GOT3 (cell line): ENCODE measurements at places on chromosomes 2 and 18.
A peak's percentile ranks its signal among the peaks of the same experiment; 100 is the strongest.

- DNase-seq = no peak
These were observed 9.3 kb upstream of the CD226 start for GRCh38 chr18:69956665-69957620.

- DNase-seq = no peak
These were observed 22.1 kb downstream of the USP37 start for GRCh38 chr2:218546012-218546411.

- no peak for DNase-seq
These were observed 136.7 kb downstream of the SH3BP4 start for GRCh38 chr2:235088496-235088921.

DNA sequence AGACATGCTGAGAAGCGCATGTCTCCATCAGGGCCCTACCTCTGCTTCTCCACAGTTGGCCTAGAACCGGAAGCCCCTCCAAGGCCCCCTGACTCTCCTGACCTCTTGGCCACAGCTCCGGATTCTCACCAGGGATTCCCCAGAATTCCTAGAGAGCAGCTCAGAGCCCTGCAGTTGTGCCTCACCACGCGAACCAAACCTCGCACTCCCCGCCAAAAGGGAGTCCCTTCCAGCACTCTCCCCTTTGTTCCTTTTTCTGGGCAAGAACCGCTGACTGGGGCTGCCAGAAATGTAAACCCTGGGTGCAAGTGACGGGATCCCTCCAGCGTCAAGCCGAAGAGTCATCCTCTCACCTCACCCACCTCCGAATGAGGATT is 36.7 kb downstream of the AFF3 start:
- DNase-seq = no peak

DNA sequence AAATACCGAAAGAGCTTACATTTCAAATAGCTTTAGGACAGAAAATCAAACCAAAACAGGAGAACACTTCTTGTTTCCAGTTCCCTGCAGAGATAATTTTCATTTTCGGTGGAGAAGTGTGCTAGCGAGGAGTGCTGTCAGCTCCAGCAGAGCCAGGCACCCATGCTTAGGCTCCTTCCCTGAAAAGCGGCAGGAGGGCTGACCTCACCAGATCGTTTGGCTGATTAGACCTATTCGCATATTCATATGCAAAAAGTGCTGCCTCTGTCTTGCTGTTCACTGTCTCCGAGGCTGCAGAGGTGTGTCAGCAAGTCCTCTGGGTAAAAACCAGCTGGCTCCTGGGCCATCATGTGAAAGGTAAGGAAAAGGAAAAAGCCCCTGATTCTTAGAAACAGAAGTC is 225.8 kb upstream of the COPS8 start:
- DNase-seq = no peak

GRCh38 chr2:239138610-239139009 is 262.2 kb downstream of the HDAC4 start:
- no peak for DNase-seq

DNA sequence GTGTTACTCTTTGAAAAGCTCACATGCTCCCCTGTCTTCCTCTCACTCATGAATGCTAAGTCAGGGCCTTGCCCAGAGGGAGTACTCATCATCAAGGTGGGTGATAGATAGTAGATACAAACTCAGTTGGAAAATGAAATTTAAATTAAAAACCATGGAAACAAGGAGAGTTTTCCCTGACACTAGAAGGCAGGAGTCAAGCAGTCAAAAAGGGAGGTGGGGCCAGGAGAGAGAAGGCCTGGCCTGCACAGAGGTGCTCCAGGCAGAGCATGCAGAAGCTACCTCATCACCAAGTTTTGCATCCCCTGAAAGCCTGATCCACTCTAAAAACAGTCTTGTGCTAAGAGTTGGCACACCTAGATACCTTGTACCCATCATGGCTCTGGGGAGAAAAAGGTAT is 143.7 kb downstream of the MYO5B start:
- DNase-seq = no peak

GRCh38 chr2:162473986-162474385 is 130.1 kb downstream of the GCA start:
- no peak for DNase-seq

DNA sequence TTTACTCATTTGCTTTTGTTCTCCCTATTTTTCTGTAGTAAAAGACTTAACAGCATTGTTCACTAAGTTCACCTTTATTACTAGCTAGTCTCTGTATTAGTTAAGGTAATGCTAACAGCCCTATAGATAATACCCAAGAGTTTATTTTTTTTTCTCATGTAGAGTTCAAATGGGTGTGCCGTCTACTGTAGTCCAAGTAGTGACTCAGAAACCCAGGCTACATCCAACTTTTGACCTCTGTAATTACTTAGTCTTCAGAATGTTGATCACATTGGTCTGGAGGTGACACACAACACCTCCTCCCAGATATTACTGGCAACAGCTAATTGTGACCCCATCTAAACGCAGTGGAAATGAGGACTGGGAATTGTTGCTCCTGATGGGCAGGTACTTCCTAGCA is 7.7 kb downstream of the COQ10B start:
- no peak for DNase-seq

- no peak for DNase-seq
These were observed 410.8 kb upstream of the POU3F3 start for GRCh38 chr2:104443145-104443544.

- peak; percentile 33 for DNase-seq
These were observed 5.0 kb downstream of the SFTPB start for GRCh38 chr2:85662899-85663593.

DNA sequence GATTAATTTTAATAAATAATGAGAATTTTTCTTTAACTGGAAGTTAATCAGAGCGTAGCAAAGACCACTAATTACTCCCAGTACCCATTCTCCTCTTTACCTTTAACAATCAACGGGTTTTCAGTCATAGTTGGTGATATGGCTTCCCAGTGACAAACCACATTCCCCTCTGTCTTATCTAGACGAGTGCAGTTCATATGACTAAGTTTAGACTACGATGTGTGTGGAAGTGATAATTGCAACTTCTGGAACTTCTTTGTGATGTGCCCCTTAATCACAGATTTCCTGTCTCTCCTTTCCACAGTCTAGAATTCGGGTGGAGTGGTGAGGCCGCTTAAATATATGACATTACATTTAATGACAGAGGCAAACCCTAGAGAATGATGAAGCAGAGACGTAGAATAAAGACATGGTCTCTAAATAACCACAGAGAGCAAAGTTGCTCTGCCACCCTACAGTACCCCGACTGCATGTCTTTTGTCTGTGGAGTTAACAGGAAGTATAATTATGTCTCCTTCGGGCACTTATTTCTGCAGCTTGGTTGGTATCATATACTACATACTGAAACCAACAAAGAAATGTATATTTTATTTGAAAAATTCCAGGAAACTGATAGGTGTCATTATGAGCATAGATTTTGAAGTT is 693.3 kb upstream of the CDH7 start:
- DNase-seq = no peak

DNA sequence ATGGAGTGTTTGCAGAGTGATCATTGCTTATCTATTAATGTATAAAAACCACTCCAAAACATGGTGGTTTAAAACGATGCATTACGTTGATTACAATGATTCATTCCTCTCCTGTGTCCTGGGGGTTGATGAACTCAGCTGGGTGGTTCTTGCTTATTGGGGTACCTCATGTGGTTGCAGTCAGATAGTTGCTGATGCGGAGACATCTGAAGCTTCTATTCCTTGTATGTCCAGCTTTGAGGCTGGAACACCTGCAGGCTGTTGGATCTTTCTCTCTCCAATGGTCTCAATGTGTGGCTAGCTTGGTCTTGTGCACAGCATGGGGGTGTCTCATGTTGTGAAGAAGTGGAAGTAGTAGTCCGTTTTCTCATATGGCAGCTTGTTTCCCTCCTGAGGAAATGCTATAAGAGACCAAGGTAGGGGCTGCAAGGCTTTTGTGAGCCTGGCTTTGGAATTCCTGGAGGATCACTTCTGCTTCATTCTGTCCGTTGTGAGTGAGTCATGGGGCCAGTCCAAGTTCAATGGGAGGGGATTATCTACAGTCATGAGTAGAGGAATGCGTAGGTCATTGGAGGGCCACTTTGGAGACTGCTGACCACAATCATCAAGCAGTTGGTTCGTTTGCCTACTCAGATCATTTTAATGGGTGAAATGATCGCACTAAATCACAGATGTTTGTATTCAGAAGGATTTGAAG is 601.0 kb downstream of the SLC4A3 start:
- DNase-seq = peak; percentile 10

DNA sequence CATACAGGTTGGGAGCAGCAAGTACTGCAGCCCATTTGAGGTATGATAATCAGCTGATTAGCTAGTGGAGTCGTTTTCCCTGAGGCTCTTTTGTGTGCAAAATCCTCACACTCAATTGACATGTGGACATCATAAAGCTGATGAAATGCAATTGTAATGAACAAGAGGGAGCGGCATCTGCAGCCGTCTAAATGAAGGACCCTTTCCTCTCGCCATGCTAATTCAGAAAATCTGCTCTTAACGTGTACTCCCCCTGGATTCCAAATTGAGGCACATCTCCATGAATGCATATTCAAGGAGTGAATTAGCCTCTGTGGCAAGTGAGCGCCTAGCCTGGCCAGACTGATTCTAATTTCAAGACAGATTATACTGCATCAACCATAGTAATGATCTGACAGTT is 260.9 kb upstream of the ATP5MC3 start:
- no peak for DNase-seq

DNA sequence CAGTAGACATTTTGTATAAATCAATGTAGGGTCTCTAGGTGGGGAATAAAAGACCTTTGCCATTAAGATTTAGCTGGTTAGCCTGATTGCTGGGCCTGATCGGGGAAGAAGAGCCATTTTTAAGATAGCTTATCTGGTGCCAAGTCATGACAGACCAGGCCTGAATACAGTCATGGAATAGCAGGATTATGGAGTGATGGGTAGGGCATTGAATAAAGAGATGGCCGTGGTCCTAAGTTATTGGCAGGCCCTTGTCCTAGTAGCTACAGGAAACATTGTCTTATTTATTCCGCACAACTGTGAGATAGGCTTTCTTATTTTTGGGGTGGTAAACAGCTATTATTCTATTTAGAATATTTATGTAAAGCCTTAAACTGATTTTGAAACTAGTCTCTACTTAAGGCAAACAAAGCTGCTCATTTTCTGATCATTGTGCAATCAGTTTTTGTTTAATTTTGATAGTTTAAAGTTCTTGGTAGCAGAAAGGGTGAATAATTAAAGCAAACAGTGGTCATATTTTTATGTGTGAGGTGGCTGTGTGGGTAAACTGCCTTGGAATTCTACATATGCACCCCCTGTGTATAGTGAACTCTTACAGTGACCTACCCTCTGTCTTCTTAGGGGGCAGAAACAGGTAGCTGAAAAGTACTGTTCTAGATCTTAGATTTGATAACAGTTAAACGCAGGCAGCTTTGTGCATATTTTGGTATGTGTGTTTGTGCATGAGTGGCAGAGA is 22.6 kb downstream of the ZNF236 start:
- DNase-seq = no peak

- no peak for DNase-seq
These were observed 83.9 kb downstream of the RPRM start for GRCh38 chr2:153394686-153395085.

DNA sequence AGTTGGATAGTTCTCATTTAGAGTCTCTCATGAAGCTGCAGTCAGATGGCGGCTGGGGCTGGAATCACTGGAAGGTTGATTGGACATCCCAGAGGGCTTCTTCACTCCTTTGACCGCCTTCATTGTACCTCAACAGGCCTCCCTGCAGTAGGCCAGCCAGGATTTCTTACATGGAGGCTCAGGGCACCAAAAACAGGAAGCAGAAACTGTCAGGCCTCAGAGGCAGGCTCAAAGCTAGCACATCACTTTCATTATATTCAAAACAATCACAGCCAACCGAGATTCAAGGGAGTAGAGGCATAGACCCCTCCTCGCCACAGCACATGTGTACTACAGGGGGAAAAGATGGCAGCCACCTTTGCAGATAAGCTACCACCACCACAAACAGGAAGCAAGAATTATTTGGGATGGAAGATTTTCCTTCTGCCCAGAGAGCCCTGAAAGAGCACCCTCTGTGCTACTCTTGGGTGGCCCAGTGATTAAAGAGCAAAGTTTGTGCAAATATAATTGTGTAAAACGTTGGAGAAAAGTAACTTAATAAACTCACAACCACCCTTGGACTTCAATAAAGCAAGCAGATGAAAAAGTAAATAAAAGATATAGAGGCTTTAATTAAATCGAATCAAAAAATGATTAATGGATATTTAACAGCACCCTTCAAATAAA is 155.3 kb downstream of the GFPT1 start:
- no peak for DNase-seq

DNA sequence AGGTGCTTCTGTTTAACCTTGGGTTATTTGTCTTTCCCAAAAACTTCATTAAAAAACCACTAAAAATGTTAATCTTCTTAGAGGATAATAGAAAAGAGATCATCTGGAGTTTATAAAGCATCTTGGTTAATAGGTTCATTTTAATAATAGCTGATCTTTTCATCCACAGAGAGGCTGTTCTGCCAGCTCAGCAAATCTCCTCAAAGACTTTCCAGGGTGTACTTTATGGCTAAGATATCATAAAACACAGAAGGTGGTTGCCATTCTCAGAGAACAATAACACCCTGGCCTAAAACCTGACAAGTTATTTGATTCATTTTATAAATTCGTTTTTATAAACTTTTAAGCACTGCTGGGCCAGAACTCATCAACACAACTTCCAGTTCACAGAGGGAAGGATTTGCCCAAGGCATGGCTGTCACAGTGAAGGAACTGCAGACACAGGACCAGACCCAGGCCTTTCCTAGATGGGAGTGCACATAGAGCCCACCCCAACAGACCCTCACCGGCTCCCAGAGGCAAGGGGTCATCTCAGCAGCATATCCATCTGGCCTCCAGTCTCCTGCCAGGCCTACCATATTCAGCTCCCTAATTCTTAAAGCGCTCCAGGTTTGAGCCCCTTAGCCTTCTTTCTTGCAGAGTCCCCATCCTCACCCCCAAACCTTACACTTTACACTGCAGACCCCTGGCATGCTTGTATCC is 203.4 kb upstream of the RAB6C start:
- no peak for DNase-seq

- no peak for DNase-seq
These were observed 154.3 kb downstream of the SEPTIN10 start for GRCh38 chr2:109459485-109459884.

GRCh38 chr2:217183471-217183870 is 323.6 kb upstream of the TNP1 start:
- no peak for DNase-seq

GRCh38 chr2:199692489-199692888 is 158.5 kb downstream of the FTCDNL1 start:
- DNase-seq = no peak

DNA sequence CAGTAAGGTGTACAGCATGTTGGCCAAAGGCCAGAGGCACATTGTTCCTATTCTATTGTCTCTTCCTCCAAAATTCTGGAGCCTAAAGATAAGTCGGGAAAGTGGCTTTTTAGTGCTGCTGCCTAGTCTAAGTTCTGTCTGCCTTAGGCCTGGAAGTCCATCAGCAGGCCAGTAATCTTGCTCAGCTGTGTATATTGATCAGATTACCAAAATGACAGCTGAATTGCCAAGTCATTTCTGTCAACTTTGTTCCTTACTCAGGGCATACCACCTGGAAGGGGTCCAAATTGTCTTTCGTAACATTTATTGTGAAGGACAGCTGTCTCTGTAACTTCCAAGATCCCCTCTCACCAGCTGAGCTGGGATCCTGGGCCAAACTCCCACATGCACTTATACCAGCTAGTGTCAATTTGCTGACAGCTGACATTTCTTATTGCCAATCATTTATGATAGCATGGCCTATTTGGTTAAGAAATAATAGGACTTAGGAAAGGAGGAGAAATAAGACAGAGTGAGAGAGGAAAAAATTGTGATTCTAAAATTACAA is 116.8 kb upstream of the FSHR start:
- DNase-seq = no peak
